RCC 7860 (cell line): ENCODE measurements at places on chromosomes 3 and 15.

- no peak for DNase-seq
Observed at GRCh38 chr3:56761887-56762651, 39.7 kb downstream of the ARHGEF3 start.

DNA sequence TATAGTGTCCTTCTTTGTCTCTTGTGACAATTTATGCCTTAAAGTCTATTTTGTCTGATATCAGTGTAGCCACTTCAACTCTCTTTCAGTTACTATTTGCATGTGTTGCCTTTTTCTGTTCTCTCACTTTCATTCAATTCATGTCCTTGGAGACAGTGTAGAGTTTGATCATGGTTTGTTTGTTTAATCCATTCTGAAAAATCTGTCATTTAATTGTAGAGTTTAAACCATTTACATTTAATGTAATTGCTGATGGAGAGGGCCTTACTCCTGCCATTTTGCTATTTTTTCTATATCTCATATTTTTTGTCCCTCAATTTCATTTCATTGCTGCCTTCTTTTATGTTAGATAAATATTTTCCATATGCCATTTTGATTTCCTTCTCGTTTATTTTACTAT is 42.3 kb downstream of the LSM3 start:
- DNase-seq, result no peak

- DNase-seq, result no peak
Observed at GRCh38 chr15:66644869-66645268, 57.2 kb upstream of the SMAD6 start.

DNA sequence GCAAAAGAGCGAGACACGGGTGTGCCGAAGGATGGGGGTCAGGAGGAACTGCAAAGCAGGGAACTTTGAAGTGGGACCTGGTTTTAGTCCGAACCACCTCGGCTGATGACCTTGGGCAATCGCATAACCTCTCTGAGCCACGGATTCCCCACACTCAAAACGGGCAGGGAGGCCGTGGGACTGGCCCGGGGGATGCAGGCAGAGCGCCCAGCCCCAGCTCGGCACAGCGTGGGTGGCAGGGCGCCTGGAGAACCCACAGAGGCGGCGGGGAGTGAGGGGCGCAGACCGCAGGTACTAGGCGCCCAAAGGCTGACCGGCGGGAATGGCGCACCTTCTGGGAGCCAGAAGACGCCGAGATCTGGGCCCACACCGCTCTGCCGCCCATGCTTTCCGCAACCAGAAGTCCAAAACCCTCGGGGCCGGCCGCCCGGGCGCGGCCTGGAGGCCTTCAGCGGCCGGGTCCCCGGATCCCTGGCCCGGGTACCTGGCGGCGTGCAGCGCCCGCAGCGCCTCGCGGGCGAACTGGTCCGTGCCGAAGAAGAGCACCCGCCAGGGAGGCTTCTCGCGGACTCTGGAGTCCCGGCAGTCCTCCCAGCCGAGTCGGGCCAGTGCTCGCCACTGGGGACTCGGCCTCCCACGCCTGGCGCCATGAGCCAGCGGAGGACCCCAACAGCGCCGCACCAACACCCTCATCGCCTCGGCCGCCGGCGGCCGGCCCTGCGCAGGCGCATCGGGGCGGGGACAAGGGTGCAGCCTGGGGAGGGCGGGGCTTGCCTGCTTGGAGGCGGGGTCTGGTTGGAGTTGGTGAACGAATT is at the start of gene MTFMT:
Gene MTFMT, minus strand, starts transcription at position 719 of the 815 bp plus-strand sequence. Its CDS starts 26 bp downstream, at position 693.
- DNase-seq, result peak; percentile 46

DNA sequence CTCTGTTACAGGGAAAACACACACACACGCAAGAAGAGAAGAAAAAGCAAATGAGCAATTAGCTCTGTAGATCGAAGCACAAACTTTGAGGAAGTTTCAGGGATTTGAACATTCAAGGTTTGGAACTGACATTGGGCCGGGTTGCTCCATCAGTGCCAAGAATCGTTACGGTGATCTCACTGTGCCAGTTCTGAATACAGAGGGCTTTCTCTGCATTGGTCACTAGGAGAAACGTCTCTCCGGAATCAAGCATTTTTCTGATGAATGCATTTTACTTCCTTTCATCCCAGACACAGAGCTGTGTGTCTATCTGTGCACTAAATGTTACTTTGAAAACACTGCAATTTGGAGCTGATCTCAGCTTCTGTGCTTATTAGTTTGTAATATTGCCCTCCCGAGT is 11.2 kb downstream of the HRH1 start:
- DNase-seq, result no peak

DNA sequence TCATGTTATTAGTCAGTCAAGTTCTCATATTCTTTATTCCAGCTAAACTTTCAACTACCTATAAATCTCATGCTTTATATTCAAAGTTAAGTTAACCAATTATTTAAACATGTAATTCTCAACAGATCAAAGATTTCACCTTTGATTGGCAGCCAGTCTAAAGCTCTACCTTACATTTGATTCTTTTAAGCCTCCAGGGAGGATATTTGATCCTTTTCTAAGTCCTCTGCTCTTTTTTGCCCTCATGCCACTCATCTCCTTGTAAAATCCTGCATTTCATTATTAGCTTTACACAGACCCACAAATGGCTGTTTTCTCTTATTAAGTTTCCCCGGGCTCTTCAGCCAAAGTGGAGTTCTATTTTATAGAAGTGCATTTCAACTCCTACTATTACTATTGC is 134.1 kb downstream of the NLGN1 start:
- no peak for DNase-seq

- DNase-seq, result no peak
Observed at GRCh38 chr15:60057554-60057953, 53.4 kb downstream of the FOXB1 start.

DNA sequence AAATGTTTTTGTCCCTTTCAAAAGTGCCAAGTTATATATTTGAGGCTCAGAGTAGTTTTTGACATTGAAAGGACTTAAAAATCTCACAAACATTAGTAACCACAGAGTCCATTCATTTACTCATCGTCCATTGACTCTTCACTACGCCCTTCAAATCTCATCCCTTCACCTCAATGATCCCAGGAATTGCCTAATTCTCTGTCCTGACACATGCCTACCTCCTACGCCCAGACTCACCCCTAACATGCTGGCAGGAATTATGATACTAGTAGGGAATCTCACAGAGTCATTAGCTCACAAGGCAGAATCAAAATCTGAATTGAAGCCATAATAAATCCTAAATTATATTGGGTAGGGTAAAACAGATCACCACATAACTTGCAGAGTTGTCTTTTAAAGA is 410.1 kb downstream of the RAP2B start:
- DNase-seq, result no peak

GRCh38 chr15:35724626-35725025 is 178.7 kb upstream of the DPH6 start:
- DNase-seq, result no peak

GRCh38 chr15:58715266-58715917 is 34.1 kb downstream of the ADAM10 start:
- no peak for DNase-seq

GRCh38 chr15:27817258-27817657 is 281.9 kb downstream of the OCA2 start:
- DNase-seq, result no peak

DNA sequence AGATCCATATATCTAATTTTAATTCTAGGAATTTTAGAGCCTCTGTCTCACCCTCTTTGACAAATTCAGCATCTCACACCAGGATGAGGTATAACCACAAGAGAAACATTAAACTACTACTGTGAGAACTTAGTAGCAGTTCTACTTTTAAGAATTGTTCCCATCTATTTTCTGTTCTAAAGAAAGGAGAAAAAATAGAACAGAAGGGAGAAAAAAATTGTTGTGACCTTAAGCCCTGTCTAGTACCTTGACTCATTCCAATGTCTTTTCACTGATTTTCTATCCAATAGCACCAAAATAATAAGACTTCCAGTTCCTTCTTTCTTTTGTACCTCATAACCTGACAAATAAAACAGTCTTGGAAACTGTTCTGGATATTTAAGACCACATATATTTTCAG is 37.0 kb downstream of the FRMD5 start:
- DNase-seq, result no peak

- DNase-seq, result no peak
Observed at GRCh38 chr3:175585898-175586297, 726.8 kb downstream of the NAALADL2 start.

GRCh38 chr3:135325726-135326235 is 530.7 kb downstream of the EPHB1 start:
- DNase-seq, result no peak
